Regular cardiac myocyte (primary cell): ENCODE measurements at places on chromosomes 5 and 9. TPM values are rescaled to one million over a fixed set of nuclear protein-coding genes. Genes with fewer than 3 reads are reported as not detected.

The PCDHGA8 gene
- total RNA-seq, result 1.3 and 2.8 TPM in 2 replicates

The PCDHGA2 gene
- 1.5 and 3.1 TPM in 2 replicates for total RNA-seq

The CDH9 gene
- not detected in 2 replicates for total RNA-seq

The PAEP gene
- total RNA-seq, result not detected in 2 replicates

The ZNF169 gene
- total RNA-seq, result 2.5 TPM in 2 replicates

The TMEM252 gene
- total RNA-seq, result not detected in 2 replicates
